ENCODE measurements at places on chromosomes 4 and X.

GRCh38 chrX:15563056-15563455 is 37.7 kb downstream of the ACE2 start:
- no peak for DNase-seq

DNA sequence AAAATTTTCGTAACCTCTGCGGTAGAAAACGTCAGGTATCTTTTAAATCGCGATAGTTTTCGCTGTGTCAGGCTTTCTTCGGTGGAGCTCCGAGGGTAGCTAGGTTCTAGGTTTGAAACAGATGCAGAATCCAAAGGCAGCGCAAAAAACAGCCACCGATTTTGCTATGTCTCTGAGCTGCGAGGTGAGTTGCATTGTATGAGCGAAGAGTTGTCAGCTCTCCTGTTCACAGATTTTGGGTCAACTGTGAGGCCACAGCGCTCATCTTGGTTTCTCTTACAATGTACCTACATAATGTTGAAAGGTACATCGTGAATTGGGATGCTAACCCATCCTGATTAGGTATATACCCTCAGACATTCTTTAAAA is 486 bp downstream of the CLCN3 start:
- DNase-seq, result peak; percentile 48

DNA sequence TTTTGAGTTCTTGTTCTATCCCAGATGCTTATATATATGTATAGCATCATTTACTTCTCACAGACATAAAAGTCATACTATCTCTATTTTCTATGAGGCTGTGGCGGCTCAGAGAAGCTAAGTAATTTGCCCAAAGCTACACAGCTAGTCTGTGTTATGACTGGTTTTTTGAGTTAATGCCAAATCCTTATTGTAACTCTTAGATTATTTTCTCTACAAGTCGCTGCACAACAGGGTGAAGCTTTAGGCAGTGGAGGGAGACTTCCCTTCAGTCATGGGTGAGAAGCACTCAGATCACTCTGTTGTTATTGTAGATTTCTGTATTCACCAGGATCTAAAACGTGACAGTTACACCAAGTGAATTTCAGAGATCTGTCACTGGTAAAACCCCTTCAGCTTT is 48.1 kb downstream of the WWC2 start:
- peak; percentile 11 for DNase-seq

DNA sequence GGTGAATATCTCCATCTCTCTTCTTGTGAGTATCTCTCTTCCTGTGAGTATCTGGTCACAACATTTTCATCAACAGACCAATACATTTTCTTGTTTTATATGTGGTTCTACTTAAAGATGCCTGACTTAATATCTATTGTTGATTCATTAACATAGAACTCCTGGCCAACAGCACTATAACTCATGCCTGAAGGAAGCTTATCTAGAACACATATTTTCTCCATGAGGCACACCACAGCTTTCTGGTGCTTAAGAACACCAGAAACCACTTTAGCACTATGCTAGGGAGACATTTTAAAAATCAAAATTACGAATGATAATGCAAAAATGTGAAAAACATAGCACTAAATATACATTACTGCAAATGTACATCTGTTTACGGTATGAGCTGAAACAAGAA is 190.4 kb downstream of the GABRB1 start:
- peak; percentile 58 for DNase-seq

- no peak for DNase-seq
Observed at GRCh38 chr4:142267101-142267500, 579.0 kb downstream of the INPP4B start.

DNA sequence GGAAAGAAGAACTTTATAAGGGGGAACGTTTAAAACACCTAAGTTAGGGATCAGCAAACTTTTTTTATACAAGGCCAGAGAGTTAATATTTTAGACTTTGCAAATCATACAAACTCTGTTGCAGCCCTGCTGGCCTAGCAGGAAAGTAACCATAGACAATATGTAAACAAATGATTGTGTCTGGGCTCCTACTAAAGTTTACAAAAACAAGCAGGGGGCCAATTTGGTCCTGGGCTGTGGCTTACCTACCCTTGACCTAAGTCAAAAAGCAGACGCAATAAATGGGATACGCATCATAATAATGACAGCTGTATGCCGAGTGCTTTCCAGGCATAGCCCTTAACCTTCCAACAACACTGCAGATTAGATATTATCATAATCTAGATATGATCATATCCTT is 4.9 kb downstream of the TASL start:
- no peak for DNase-seq

DNA sequence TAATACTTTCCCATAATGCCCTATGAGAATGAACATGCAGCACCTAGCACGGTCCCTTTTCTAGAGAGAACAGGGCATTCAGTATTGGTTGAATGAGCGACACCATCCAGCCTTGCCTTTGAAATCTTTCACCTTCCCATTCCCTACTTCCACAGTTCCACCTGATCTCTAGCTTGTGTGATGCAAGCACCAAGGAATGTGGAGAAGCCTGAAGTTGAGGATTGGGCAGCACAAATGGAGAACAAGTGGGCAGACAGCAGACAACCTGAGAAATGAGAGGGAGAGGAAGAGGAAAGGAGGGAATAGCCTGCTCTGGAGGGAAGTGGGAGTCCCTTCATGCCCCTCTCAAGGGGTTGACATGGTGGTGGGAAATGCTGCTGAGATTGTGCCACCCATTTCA is 365.1 kb upstream of the CXorf51A start:
- no peak for DNase-seq

DNA sequence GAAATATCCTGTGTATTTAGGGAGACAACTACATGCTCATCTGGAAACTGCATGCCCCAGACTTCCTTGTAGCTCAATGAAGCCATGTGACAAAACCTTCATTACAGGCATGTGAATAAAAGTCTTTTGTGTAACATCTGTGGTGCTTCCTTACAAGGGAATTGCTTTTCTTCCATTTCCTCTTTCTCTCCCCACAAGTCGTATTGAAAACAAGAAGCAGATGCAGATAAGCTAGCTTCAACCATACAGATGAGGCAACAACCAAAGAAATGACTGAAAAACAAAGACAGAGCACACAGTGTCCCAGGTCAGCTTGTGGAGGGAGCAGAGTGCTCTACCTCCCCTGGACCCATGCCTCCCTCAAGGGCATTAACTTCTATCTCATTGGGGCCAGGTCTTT is 115.8 kb upstream of the INPP4B start:
- DNase-seq, result no peak

- DNase-seq, result no peak
Observed at GRCh38 chr4:79431839-79432238, 23.8 kb upstream of the GK2 start.

GRCh38 chr4:8533274-8533865 is 46.8 kb upstream of the GPR78 start:
- no peak for DNase-seq

DNA sequence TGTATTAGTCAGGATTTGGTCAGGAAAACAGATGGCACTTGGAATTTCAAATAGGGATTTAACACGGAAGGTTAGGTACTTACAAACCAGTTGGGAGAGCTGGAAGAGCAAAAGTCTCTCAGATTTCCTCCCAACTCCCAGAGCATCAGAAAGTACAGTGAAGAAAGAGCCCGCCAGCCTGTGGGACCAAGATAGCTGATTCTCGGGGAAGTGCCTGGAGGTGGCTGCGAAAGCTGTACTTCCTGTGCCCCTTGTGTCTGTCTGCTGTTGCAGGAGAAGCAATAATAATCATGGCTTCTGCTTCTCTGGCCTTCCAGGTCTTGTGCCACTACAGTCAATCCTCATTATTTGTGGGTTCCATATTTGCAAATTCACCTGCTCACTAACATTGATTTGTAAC is 221.0 kb upstream of the BCOR start:
- DNase-seq, result no peak

DNA sequence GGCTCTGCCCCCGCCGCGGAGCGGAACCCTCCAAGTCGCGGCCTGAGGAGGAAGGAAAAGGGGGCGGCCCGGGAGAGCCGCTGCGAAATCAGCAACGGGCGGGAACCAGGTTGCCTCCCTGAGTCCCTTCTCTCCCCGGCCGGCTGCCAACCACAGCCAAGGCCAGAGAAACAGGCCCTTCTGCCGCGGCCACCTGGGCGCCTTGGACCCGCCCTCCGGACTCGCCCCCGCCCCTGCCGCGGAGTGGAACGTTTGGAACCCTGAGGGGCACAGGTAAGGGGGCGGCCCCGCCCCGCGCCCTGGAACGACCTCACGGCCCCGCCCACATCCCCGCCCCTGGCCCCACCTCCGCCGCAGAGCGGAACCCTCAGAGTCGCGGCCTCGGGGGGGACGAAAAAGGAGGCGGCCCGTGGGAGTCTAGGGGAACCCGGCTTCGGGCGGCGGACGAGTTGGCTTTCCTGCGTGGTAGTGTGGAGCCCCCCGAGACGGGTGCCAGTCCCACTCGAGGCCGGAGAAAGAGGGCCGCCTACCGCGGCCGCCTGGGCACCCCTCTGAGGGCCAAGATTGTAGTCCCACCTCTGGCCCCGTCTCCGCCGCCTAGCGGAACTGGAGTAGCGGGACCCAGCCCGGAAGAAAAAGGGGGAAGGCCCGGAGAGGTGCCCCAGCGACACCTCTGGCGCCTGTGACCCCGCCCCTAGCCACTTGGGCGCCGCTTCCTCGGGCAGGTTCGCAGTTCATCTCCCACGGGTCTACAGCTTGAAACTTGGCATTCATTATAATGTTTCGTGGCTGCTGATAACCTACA is 669 bp upstream of the PHKA2 start:
- peak; percentile 79 for DNase-seq

GRCh38 chr4:57973819-57974218 is 863.6 kb upstream of the IGFBP7 start:
- no peak for DNase-seq

GRCh38 chrX:43702660-43703059 is 46.6 kb downstream of the MAOA start:
- DNase-seq, result no peak

GRCh38 chr4:112908511-112908910 is 140.9 kb upstream of the ANK2 start:
- DNase-seq, result no peak

- DNase-seq, result no peak
Observed at GRCh38 chrX:114047558-114047957, 536.3 kb upstream of the HTR2C start.

DNA sequence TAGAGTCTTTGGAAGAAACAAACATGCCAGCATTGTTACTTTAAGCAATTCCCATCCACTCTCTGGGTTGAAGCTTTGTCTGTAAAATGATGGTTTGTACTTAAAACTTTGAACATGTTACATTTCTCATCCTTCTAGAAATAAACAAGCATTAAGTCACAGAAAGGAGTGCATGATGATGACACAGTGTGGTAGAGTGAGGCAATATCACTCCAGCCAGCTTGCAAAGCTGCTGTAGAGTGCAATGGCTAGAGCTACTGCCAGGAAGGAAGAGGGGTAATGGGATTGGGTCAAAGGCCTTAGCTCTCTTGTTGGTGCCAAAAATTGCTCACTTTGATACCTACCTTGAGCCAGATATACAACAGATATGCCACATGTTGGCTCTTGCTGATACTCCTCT is 12.3 kb upstream of the ENOX2 start:
- DNase-seq, result no peak

- DNase-seq, result no peak
Observed at GRCh38 chr4:25900310-25900709, 13.7 kb upstream of the SMIM20 start.

- no peak for DNase-seq
Observed at GRCh38 chrX:96763608-96764007, 79.0 kb downstream of the DIAPH2 start.

DNA sequence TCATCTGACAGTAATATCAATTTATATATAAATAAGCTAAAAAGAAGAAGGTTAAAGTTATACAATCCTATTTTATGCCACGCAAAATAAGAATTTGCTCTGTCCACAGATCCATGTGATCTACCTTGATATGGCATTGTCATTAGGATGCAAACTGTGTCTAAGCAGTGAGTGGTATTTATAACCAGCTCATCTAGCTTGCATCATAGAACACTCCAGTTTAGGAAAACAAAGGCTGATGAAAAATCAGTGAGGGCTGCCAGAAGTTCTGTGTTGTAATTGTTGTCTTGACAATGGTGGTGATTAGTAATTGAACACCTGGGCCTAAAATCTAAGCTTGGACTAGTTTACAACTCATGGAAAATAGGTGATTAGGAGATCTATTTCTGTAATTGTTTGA is 111.0 kb downstream of the CPE start:
- peak; percentile 71 for DNase-seq

DNA sequence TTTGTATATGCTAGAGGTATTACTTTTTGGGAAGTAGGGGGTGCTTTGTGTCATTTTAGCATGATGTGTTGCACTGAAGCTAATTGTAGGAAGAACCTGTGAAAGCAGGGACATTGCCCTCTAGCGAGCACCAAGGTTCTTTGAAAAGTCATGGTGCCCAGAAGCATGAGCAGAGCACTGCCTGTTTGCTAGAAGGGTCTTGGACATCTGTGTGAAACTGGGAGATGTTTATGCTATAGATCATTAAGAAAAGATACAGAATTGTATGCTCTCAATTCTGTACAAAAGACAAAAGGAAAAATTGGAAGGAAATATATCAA is 14.7 kb downstream of the GRPR start:
- DNase-seq, result no peak

GRCh38 chr4:30653291-30653690 is 66.9 kb upstream of the PCDH7 start:
- DNase-seq, result no peak

Measured in mammary epithelial cell (primary cell).